ENCODE measurements at places on chromosomes 4 and X. TPM values are rescaled to one million over a fixed set of nuclear protein-coding genes. Genes with fewer than 3 reads are reported as not detected.
A peak's percentile ranks its signal among the peaks of the same experiment; 100 is the strongest.

DNA sequence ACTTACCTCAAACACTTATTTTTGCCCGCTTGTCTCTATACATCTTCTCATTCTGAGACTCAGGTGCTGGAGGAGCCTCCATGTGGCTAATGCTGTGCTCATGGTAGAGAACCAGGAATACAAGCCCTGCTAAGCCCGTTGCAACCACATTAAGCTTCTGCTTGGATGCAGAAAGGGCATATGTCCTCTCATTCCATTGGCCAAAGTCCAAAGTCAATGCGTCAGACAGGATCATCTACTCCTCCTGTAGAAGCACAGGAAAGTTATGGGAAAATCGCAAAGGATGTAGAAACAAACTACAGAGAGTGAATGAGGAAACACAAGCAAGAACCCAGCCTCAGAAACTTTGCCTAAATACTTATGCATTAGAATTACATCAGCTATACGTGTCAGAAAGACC, 124.5 kb upstream of the AGA start:
- DNase-seq = no peak

GRCh38 chrX:134542485-134542884, 82.5 kb downstream of the HPRT1 start:
- no peak for DNase-seq

The TMSB15B gene
- total RNA-seq = 3.6 TPM

DNA sequence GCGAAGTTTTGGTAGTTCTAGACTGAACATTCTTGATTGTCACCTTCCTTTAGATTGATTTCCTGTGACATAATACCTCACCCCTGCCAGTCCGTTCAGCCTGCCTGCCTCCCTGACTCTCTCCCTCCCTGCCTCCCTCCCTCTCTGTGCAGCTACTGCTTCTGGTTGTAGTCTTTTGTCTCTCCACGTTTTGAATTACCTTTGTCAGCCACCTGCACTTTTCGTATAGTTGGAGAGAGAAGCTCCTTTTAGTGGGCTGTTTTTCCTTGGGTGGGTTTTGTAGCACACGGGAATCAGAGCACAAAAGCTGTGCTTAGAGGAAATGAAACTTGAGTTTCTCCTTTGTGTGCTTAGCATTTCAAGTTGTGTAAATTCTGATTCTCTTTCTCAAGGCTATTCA, 32.6 kb upstream of the MSMO1 start:
- no peak for DNase-seq

- DNase-seq = no peak
These were observed 97.3 kb downstream of the PALLD start for GRCh38 chr4:168594121-168594520.

The F8 gene
- total RNA-seq = 5.7 TPM

DNA sequence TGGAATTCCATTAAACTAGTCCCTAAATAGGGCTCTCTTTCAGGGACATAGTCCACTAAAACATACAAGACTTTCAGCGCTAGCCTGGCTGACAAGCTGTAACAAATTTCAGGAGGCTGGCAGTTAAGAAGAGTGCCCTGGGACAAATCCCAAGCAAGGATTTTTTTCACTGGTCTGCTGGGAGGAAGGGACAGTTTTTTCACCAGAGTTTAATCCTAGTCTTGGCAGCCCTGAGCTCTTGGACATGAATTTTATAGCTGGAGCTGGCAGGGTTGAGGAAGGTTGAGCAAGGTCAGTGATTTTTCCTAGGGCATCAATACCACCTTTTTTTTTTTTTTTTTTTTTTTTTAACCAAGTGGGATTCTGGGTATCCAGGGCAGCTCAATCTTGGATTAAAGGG, 184.4 kb downstream of the SH2D1A start:
- DNase-seq = no peak

The RCHY1 gene
- 20.0 TPM for total RNA-seq

The BEX5 gene
- 4.3 TPM for total RNA-seq

- DNase-seq = no peak
These were observed 99.8 kb downstream of the LARP7 start for GRCh38 chr4:112736718-112737135.

DNA sequence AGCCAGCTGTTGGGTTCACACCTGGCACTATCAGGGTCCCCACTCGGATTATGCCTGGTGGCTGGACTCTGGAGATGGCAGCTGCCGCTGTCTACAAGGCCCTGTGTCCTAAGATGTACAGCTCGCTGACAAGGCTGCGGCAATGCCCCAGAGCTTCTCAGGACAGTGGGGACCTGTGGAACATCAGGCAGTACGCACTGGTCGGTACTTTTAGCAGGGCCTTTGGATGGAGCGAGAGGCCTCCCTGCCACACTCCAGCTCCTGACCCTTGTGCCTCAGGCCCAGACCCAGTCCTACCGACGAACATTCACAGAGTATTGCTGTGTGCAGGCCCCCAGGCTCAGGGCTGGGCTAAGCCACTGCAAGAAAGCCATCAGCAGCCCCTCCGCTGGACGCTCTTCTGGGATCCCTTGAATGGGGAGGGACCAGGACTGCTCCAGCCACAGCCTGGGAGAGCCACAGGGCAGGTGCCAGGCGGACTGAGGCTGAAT, 45.7 kb upstream of the HMX1 start:
- DNase-seq = no peak

- DNase-seq = peak; percentile 72
These were observed at the start of gene MAP7D3 for GRCh38 chrX:136251041-136251991. Gene MAP7D3 (minus strand): TSS chrX:136251400. CDS start chrX:136251358, 42 bp downstream.

The ADH6 gene
- not detected for total RNA-seq

GRCh38 chr4:2078584-2078983, 19.5 kb downstream of the NAT8L start:
- DNase-seq = no peak

- DNase-seq = no peak
These were observed 83.7 kb upstream of the FAM9C start for GRCh38 chrX:13128104-13128503.

GRCh38 chr4:70808151-70808550, 31.5 kb downstream of the GRSF1 start:
- no peak for DNase-seq

The FRG2 gene
- total RNA-seq = not detected

The ANKRD37 gene
- total RNA-seq = 22.4 TPM

The PRIMPOL gene
- total RNA-seq = 15.0 TPM

The MAGEA8 gene
- not detected for total RNA-seq

The CT83 gene
- total RNA-seq = not detected

The HTR2C gene
- not detected for total RNA-seq

The ZNF732 gene
- total RNA-seq = not detected

DNA sequence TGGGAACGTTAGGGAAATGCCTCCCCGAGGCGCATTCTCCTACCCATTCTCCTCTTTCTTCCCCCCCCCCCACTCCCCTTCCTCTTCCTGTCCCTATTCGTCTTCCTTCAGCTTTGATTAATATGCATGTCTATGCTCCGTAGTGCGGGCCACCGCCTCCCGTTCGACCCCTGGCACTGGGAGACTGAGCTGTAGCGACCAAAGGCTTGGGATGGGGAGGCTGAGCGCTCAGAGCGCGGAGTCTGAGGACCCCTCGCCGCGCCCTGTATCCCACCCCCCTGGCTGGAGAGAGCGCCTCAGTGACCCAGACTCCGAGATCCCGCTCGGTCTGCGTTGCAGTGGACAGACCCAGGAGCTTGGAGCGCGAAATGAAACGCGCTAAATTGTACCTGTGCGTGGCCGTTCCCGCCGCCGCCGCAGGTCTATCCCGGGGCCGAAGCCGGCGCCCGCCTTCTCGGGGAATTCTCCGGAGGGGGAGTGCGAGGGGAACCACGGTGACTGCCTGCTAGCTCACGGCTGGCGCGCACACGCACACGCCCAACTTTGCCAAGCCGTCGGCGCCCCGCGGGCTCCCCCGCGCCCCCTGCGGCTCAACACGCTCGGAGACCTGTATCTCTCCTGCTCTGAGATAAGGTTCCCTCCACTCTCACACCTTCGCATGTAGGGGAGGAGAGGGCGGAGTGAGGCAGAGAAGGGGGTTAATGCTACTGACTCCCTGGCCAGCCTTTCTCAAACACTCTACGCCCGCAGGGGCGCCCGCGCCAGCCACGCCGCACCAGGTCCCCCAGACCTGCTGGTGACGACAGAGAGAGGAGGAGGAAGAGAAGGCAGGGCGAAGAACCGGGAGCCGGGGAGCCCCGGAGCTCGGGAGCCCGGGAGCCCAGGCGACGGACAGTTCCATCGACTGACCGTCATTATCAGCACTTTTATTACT, 1.5 kb upstream of the PTCHD1 start:
- DNase-seq = no peak

The MAGEA12 gene
- not detected for total RNA-seq

DNA sequence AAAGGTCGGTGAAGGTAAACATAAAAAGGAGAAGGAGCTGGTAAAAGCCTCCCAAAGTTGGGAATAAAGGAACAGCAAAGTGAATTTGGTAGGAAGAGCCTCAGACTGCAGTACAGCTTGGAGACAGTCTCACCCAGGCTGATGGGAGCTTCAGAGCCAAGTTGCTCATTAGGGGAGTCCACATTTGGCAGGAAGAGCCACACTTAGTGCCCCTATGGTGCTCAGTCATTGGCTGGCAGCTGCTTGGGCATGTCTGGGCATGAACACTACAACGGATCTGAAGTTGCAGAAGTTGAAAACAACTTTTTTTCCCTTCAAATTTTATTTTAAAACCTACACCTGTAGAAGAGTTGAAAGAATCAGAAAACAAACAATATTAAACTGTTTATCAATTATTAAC, 2497.3 kb downstream of the ARAP2 start:
- no peak for DNase-seq

DNA sequence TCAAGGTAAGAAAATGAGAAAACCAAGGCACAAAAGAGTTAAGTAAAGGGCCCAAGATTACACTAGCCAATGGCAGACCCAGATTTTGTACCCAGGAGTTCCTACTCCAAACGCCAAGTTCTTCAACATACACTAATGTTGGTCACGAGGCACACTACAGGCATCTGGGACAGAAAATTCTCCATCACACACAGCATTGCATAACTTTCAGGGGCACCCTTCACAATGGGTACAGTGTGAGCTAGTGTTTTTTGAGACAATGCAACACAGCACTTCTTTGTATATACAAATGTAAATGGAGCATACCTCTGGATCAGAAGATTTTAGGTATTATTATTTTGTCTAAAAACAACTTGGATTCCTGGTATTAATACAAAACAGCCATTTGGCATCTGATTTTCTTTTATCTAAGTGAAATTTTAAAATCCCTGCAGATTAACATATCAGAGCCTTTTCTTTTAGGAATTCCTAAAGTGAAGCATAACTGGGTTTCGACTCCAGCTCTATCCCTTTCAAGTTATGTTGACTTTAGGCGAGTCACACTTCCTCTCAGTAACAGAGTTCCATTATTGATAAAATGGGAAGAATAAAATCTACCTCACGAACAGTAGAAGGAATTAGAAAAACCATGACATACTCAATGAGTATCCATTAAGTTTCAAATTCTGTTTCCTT, 41.1 kb downstream of the ADGRA3 start:
- DNase-seq = no peak

The CHRNA9 gene
- total RNA-seq = not detected

The MID2 gene
- total RNA-seq = 8.8 TPM

- DNase-seq = no peak
These were observed 876.0 kb downstream of the FSTL5 start for GRCh38 chr4:161287678-161288352.

All from body of pancreas (tissue), 4 donors.